Activated naive CD4-positive, alpha-beta T cell (primary cell): ENCODE measurements at places on chromosomes 2 and 18.

- DNase-seq, result no peak
These were observed 17.5 kb upstream of the BIN1 start for GRCh38 chr2:127124426-127124825.

- DNase-seq, result no peak
These were observed 34.2 kb upstream of the CAB39 start for GRCh38 chr2:230678451-230678850.

GRCh38 chr2:227095346-227095745, 68.7 kb downstream of the COL4A4 start:
- no peak for DNase-seq

- no peak for DNase-seq
These were observed 22.6 kb upstream of the DYTN start for GRCh38 chr2:206740800-206741199.

- no peak for DNase-seq
These were observed 179.3 kb downstream of the C1D start for GRCh38 chr2:67883316-67884087.

- no peak for DNase-seq
These were observed 138.7 kb upstream of the AQP4 start for GRCh38 chr18:27004056-27004829.

DNA sequence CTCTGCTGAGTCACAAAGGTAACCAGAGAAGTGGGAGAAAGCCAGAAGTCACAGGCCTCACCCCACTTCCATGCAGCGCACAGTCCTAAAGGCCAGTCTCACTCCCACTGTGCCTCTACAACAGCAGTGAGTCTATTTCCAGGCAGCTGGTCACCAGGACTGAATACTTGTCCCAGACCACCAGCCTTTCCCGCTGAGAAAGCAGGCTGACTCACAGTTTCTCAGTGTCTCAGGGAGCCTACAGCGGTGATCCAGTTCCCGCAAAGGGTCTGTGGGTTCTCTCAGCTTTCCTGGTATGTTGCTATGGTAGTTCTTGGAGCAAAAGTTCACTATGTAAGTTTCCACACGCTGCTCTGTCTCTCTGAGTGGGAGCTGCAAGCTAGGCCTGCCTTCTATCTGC, 622.5 kb downstream of the RNF144A start:
- DNase-seq, result no peak

GRCh38 chr18:52596748-52597435, 256.9 kb downstream of the DCC start:
- DNase-seq, result no peak

GRCh38 chr2:85886590-85886989, 2.2 kb downstream of the ST3GAL5 start:
- peak; percentile 8 for DNase-seq

GRCh38 chr18:35369126-35369525, 8.0 kb downstream of the ZNF396 start:
- no peak for DNase-seq

DNA sequence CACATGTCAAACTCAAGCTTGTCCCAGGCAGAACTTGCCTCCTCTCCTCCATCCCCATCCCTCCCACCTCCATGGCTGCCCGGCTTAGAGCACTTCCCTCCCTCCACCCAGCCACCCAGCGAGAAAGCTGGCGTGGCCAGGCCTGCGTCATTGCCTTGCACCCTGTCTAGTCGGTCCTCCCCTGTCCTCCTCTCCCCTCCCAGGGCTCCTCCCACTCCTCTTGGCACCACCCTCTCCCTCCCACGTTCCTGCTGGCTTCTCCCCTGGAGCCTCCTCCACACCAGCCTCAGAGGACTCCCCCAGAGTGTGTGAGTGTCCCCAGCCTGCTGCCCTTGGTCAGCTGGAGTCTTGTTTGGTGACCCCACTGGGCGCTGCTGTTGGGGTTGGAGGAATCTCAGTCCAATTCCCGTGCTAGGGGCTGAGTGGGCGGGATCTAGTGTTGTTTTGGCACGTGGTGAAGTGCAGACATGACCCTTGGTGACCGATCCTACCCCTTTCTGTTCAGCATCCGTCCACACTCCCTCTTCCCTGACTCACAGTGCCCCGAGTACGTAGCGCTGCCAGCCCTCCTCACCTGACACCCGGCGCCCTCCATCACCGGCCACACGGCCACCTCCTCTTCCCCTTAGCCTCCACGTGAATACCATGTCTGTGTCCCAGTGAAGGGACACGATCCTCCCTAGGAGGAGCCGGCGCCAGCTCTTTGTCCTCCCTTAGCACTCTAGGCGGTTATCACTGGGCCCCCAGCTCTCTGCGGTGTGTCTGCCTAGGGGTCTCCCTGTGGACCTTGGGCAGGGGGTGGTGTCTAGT, 41.4 kb downstream of the ATP6V1C2 start:
- DNase-seq, result no peak

GRCh38 chr2:234986390-234986789, 34.6 kb downstream of the SH3BP4 start:
- no peak for DNase-seq

- DNase-seq, result no peak
These were observed 17.8 kb downstream of the SMAD7 start for GRCh38 chr18:48932822-48933510.

GRCh38 chr2:236783417-236784020, 213.9 kb downstream of the ACKR3 start:
- no peak for DNase-seq

GRCh38 chr2:138948070-138948539, 167.9 kb upstream of the NXPH2 start:
- no peak for DNase-seq

- DNase-seq, result no peak
These were observed 54.6 kb downstream of the TTC39C start for GRCh38 chr18:24068945-24069693.

- DNase-seq, result no peak
These were observed 130.1 kb upstream of the PIEZO2 start for GRCh38 chr18:11279461-11279860.

DNA sequence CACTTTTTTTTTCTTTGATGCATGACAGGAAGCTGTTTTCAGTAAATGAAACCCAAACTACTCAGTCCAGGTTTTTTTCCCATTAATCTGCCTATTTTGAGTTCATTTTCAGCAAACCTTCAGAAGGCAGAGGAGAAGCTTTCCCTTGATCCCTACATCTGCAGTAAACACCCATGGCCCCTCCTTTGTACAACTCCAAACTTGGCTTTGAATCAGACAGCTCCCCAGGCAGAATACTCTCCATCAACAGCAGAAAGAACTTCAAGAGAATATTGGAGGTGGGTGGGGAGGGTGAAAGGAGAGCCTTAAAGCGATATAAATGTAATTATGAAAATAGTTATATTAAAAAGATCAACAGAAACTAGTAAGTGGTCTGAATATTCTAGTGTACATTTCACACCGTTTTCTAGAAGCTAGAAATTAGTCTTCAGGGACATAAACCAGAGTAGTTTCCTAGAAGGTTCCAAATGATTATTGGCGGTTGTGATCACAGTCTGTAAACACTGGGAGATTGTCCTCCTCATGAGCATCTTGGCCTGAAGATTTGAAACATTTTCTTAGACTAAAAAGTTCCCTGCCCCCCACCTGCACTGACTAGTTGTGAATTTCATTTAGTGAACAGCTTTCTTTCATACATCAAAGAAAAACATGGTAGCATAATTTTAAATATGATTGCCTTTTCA, 75.1 kb upstream of the STK39 start:
- DNase-seq, result no peak

- no peak for DNase-seq
These were observed 32.4 kb downstream of the MARCO start for GRCh38 chr2:118974103-118974993.

GRCh38 chr2:239674981-239675825, 274.4 kb upstream of the HDAC4 start:
- no peak for DNase-seq

DNA sequence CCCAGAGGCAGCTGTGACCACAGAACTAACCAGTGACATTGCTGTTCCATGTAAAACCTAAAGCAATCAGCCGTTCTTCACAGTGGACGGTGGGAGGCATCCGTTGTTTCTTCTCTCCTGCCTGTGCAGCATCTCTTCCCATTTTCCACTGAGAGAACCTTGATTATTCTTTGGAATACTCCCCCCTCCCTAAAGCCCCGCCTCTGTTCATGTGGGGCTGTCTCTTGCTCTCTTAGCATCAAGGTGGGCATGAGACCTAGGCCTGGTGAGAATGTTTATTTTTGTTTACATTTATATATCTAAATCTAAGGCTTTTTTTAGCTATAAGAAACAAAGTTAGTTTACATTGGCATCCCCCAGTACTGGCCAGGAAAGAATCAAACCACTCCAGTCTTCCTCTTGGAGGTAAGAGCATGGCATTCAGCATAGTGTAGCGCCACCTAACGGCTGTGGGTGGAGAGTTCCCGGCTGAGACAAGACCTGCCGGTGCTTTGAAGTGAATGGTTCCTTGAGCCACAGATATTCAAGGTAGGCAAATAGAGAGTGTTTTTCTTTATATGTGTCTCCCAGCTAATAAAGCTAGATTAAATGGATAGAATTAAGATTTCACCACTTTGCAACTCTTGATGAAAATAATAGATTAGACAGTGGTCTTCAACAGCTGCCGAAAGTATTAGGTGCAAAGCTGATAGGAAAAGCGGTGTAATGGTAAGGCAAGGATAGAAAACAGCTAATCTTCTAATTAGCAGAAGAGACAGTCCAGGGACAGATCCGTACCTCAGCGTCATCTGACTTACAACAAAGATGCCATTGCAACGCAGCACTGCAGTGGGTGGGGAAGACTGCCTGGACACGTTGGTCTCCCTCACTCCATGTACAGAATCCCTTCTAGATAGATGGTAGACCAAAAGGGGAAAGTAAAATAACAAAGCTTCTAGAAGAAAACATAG, 219.6 kb upstream of the RAB12 start:
- no peak for DNase-seq

DNA sequence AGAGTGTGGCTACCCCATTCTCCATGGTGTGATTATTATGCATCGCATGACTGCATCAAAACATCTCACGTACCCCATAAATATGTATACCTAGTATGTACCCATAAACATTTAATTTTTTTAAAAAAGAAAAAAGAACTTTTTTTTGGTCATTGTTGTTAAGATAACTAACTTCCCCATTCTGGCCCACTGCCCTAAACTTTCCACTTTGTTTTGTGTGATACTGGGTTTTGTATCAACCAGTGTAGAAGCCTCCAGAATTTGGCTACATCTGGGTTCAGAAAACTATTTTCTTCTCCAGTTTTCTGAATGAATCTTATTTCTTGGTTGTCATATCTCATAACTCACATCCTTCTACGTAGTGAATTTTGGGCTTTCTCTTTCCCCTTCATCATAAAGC, 62.3 kb upstream of the NABP1 start:
- DNase-seq, result no peak

GRCh38 chr18:3411854-3412268, 38.1 kb upstream of the TGIF1 start:
- DNase-seq, result peak; percentile 14

- DNase-seq, result no peak
These were observed 270.4 kb upstream of the TMEFF2 start for GRCh38 chr2:192465141-192465540.

- no peak for DNase-seq
These were observed 81.6 kb downstream of the TWIST2 start for GRCh38 chr2:238929242-238930081.

DNA sequence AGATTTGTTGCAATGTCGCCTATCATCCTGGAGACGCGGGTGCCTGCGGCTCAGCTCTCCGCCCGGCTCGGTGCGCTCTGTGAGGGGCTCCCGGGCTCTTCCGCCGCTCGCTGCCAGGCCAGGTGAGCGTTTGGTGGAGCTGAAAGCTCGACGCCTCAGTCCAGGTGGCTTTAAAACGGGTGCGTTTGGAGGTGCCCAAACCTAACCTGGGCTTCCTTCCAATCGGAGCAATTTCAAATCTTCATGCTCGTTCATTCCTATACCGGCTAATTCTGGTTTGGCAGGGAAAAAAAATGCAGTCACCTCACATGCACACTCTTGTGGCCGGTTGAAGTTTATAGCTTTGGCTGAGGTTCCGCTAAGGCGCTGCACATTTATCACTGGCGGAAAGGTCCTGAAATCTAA, at the start of gene SLC16A14:
Gene SLC16A14, minus strand, starts transcription at position 274 of the 405 bp plus-strand sequence. CDS start 9,572 bp downstream, outside the sequence.
- DNase-seq, result no peak

- no peak for DNase-seq
These were observed 48.6 kb upstream of the GPR17 start for GRCh38 chr2:127597046-127597983.

DNA sequence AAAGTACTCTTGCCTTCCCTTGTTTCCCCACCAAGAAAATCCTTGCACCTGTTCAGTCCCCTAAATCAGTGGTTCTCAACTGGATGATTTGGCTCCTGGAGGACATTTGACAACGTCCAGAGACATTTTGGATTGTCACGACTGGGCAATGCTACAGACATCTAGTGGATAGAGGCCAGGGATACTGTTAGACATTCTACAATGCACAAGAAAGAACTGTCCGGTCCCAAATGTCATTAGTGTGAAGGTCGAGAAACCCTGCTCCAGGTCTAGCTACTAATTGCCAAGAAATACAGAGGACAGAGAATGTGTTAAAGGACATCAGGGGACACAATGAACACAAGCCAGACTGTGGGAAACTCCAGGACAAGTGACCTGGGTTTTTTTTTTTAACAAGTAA, 60.0 kb downstream of the LRP2 start:
- no peak for DNase-seq

GRCh38 chr2:170929686-170930050, 615 bp downstream of the GORASP2 start:
- DNase-seq, result no peak

- DNase-seq, result no peak
These were observed 156.4 kb downstream of the PTPRM start for GRCh38 chr18:7723558-7723957.

DNA sequence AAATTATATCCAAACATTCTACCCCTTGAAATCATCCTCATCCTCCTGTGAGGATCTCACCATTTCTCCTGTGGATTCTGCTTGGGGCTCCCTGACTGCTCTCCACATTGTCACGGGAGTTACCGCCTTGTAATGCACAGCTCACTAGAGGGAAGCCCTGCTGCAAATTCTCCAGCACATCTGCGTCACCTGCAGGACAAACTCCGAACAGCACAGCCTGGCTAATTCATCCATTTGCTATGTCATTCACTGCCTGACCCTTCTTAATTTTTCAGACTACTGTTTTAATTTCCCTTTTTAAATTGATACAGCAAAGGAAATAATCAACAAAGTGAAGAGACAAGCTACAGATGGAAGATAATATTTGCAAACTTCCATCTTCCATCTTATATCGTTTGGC, 627.4 kb downstream of the FBXO15 start:
- DNase-seq, result no peak

DNA sequence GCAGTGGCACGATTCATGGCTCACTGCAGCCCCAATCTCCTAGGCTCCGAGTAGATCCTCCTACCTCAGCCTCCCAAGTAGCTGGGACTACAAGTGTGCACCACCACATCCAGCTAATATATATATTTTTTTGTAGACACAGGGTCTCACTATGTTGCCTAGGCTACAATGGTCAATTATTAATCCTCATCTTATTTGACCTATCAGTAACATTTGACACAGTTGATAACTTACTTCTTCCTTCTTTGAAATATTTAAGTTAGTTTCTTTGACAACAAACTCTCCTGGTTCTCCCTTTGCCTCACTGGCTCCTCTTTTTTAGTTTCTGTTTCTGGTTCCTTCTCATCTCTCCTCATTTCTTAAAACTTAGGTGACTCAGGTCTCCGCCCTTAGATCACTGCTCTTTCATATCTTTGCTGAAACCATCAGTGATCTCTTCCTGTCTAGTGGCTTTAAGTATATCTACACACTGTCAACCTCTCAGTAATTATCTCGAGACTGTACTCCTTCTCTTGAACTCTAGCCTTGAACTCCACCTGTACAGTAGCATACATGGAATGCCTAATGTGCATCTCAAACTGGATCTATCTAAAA, 11.5 kb downstream of the PGAP1 start:
- no peak for DNase-seq
